ENCODE measurements at places on chromosomes 7 and 10.

- DNase-seq: no peak
- no peaks in the 10 kb centered on the region for H3K4me1 ChIP-seq
- no peak overlapping the region for H3K27ac ChIP-seq
- H3K27me3 ChIP-seq: no peaks in the 10 kb centered on the region
- no peaks in the 10 kb centered on the region for H3K36me3 ChIP-seq
- H3K4me3 ChIP-seq: no peak overlapping the region
These were observed 1.5 kb upstream of the JAZF1 start for GRCh38 chr7:28182071-28182471.

DNA sequence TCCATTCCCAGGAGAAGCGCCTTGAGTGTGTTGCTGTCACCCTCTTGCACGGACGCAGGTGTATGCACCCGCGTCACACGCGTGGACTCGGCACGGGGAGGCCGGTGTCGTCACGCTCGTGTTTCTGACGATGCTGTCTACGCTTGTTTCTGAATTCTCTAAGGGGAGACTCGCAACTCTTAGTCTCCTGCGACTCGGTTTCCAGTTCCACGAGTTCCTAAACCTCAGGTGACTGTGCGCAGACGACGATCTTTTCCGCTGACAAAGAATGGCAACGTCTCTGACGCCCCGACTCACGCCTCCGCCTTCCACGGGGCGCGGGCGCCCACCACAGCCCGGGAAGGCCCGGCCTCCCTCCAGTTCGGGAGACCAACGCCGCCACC is 579 bp downstream of the IDI1 start:
- H3K36me3 ChIP-seq: peaks cover 8% of the 10 kb centered on the region
- H3K27ac ChIP-seq: peak overlapping the region; percentile 100
- H3K4me3 ChIP-seq: peak overlapping the region; percentile 95
- no peaks in the 10 kb centered on the region for H3K27me3 ChIP-seq

- H3K27me3 ChIP-seq: no peaks in the 10 kb centered on the region
- no peak for DNase-seq
- H3K27ac ChIP-seq: no peak overlapping the region
- no peaks in the 10 kb centered on the region for H3K36me3 ChIP-seq
These were observed 5.7 kb downstream of the ARHGAP22 start for GRCh38 chr10:48598936-48599829.

DNA sequence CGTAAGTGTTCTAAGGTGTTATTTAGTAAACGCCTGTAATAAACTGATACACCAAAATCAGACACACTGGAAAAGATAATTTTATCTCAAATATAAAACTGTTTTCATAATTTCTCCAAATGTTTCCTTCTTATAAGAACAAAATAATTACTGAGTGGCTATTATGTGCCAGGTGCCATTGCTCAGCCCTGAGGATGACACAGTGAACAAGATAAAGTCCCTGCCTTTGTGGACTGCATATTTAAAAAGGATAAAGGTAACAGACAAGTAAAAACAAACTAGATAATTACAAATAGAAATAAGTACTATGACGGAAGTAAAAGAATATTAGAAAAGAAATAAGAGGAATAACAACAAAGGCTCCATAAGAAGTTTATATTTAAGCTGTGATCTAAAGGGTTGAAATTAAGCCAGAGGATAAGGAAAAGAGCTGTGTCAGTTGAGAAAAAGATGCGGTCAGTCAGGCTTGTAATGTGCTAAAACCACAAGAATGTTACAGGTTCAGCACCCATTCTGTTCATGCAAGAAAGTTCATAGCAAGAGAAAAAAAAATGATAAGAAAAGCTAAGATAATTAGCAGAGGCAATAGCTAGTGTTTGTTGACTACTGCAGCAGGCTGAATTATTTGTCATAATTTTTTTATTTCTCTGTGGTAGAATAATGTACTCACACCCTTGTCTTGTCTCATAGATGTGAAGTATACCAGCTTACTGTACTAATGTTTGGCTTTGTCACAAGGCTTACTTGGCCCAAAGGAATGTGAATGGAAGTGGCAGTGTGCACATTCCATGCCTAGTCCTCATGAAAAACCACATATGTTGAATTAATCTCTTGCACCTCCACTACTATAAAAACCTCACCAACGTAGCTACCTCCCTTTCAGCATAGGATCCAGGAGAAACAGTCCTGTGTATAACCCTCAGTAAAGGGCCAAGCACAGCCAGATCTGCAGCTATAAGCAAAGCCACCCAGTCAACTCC is 75.1 kb downstream of the CRPPA start:
- no peak overlapping the region for H3K4me3 ChIP-seq
- no peaks in the 10 kb centered on the region for H3K4me1 ChIP-seq
- H3K36me3 ChIP-seq: no peaks in the 10 kb centered on the region
- H3K27ac ChIP-seq: no peak overlapping the region
- no peak for DNase-seq

GRCh38 chr7:123661765-123662164 is 6.1 kb downstream of the LMOD2 start:
- H3K36me3 ChIP-seq: no peaks in the 10 kb centered on the region
- DNase-seq: no peak
- H3K27ac ChIP-seq: no peak overlapping the region
- no peaks in the 10 kb centered on the region for H3K27me3 ChIP-seq
- no peak overlapping the region for H3K4me3 ChIP-seq

DNA sequence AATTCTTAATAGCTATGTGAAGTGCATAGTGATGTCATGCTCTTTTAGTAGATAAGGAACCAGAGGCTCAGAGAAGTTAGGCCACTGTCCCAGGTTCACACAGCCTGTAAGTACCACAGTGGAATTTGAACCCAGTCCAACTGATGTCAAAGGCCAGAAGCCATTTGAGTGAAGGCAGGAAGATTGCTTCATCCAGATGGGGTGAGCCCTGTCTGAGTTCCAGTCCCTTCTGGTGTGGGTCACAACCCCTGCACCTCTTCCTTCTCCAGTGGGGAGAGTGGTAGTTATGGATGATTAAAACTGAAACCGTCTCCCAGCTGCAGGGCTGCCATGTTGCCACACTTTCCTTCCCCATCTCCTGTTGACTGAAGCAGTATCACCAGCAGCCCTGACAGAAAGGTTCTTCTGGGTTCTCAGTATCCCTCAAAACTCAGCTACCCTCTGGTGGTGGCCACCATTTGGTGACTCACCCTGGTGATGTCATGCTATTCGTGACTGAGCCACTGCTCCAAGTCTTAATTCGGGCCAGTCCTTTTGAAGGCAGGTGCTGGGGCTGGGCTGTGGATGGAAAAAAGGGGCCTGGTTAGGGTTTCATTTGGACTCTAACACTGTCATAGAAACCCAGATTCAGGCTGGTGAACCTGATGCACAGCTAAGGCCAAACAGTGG is 1.5 kb upstream of the C10orf95 start:
- H3K4me1 ChIP-seq: peaks cover 5% of the 10 kb centered on the region
- DNase-seq: no peak
- H3K4me3 ChIP-seq: no peak overlapping the region
- no peak overlapping the region for H3K27ac ChIP-seq
